ENCODE measurements at places on chromosomes 2 and 18.
A peak's percentile ranks its signal among the peaks of the same experiment; 100 is the strongest.

DNA sequence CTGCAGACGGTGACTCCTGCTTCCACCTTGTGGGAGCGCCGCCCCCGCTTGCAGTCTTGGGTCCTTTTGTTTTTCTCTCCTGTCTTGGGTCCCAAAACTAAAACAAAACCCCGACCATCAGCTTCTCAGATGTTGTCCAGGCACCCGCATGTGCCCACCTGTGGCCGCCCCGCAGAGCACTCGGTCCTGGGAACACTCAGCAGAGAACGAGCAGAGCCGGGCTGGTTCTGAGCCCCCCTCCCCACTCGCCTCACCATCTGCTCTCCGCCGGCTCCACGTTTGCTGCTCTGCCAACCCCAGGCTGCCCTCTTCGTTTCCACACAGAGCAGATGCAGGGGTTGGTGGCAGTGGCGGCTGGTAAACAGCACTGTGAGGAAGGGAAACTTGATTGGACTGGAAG, 38.5 kb downstream of the CTDP1 start:
- no peak for DNase-seq

DNA sequence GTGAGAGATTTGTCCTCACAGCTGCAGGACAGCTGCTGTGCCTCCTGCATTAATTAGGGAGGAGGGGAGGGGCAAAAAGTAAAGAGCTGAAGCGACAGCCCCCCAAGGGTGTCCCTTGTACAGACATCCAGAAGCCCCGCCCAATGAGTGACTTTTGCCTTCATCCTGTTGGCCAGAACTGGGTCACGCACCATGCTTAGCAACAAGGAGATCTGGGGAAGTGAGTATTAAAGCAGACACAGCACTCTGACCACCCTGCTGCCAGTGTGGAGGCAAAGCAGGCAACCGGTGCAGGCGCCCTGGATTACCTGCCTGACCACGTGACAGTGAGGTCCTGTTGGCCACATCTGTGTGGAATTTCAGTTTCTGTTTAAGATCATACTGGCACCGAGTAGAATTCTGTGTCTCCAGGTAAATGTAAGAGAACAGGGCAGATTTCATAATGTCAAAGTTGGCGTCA, 21.5 kb upstream of the BIN1 start:
- DNase-seq, result no peak

GRCh38 chr18:30658306-30658705, 384.2 kb downstream of the DSC3 start:
- no peak for DNase-seq

GRCh38 chr2:188369365-188369764, 77.7 kb downstream of the GULP1 start:
- DNase-seq, result peak; percentile 72

- peak; percentile 45 for DNase-seq
Measured at GRCh38 chr2:174344716-174345461, 10.1 kb downstream of the SP9 start.

GRCh38 chr2:228646061-228646460, 464.6 kb upstream of the SPHKAP start:
- peak; percentile 22 for DNase-seq

- DNase-seq, result no peak
Measured at GRCh38 chr2:152506843-152507242, 171.9 kb downstream of the FMNL2 start.

GRCh38 chr18:5122272-5122671, 74.8 kb downstream of the AKAIN1 start:
- DNase-seq, result no peak

DNA sequence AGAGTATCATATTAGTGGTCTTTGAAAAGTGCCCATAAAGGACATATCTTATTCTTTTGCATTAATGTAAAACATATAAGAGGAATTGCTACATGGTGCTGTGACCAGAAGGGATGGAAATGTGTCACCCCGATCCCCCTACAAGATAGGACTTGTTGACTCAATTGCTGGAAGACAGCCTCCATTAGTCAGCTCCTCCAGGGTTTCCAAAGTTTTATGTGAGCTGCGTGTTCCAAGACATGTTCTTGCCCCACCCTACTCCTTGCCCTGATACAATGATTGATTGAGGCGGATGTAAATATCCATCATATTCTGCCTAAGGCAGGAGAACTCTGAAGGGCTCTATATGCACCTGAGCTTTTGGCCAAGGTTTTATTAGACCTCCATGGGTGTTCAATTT, 541.0 kb upstream of the ZEB2 start:
- DNase-seq, result no peak

GRCh38 chr2:144147356-144147755, 372.6 kb downstream of the ZEB2 start:
- DNase-seq, result no peak

GRCh38 chr2:16525265-16525887, 140.3 kb downstream of the CYRIA start:
- DNase-seq, result peak; percentile 6

- no peak for DNase-seq
Measured at GRCh38 chr2:195051401-195051800, 605.6 kb upstream of the SLC39A10 start.

All from fibroblast of villous mesenchyme (primary cell).